A172 (cell line): ENCODE measurements at places on chromosomes 13 and 19. TPM values are rescaled to one million over a fixed set of nuclear protein-coding genes. Genes with fewer than 3 reads are reported as not detected.
A peak's percentile ranks its signal among the peaks of the same experiment; 100 is the strongest.

Gene PSG3
- total RNA-seq = not detected in 2 replicates

Gene HRC
- 0.07 TPM in 1 of 2 replicates, not detected in the other for total RNA-seq

Gene TNNT1
- 467 and 500 TPM in 2 replicates for total RNA-seq

Gene NOP53
- total RNA-seq = 20.2 and 41.3 TPM in 2 replicates

Gene CYP4F8
- total RNA-seq = not detected in 2 replicates

Gene FCGBP
- 0.07 TPM in 1 of 2 replicates, not detected in the other for total RNA-seq

Gene TMEM272
- not detected in 2 replicates for total RNA-seq

Gene SERPINE3
- not detected in 2 replicates for total RNA-seq

Gene PNMA8A
- not detected in 2 replicates for total RNA-seq

Gene RNF17
- total RNA-seq = not detected in 2 replicates

GRCh38 chr19:31233295-31233800, 115.9 kb downstream of the TSHZ3 start:
- DNase-seq = no peak

DNA sequence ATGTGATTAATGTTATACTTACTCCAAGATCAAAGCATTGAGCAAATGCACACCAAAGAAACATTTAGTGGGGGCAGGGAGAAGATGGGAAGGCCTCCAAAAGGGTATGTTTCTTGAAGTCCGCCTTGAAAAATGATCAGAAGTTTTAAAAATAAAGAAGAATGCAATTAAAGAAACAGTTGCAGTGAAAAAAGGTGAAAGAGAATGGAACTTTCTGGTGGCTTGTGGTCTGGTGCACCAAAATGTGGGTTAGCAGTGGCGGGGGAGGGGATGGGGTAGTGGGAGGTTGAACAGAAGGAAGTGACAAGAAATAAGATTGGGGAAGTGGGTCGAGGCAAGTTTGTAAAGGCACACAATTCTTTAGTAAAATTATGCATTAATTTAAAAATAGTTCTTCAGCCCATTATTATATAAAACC, 2.5 kb downstream of the LCP1 start:
- no peak for DNase-seq

GRCh38 chr19:50657712-50658440, 8.6 kb downstream of the C19orf81 start:
- peak; percentile 100 for DNase-seq

DNA sequence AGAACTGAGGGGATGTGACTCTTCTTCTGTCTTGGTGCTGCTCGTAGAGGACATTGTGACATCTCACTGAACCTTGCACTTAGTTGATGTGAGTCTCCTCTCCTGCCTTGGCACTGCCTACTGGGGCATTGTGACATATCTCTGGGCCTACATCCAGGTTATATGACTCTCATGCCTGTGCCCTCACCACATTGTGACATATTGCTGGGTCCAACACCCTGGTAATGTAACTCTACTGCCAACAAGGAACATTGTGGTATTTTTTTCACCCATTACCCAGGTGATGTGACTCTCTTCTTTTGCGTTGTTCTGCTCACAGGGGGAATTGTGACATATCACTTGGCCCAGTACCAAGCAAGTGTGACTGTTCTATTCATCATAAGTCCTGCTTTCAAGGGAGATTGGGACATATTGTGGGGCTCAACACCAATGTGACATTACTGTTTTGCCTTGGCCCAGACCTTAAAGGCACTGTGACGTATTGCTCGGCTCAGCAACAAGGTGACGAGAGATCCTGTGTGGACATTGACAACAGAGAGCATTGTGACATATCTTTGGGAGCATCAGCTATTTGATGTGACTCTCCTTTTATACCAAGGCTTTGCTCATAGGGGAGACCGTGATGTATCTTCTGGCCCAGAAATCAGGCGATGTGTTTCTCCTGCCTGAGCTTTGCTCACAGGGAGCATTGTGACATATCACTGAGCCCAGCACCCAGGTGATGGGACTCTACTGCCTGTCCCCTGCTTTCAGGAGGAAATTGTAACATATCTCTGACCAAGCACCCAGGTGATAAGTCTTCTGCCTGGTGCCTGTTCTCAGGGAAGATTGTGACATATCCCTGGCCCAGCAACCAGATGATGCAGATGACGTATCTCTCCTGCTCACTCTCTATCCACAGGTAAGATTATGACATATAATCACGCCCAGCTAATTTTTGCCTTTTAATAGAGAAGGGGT, 12.2 kb upstream of the ZNF429 start:
- no peak for DNase-seq

DNA sequence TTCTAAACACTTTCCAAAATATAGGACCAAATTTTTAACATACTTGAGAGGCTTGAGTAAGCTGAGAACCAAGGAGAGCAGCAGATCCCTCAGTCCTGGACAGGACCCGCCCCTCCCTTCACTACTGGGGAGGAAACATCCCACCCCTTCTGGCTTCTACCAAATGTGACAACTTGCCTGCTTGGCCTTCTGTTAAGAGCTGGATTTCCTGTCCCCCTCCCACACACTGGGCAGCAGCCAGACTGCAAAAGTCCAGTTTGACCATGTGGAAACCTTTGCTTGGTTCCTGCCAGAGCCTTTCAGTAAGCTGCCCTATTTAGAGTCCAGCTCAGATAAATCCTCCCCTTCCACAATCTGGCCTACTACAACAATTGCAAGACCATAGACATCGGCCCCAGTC, 84.3 kb downstream of the FGF14 start:
- DNase-seq = no peak

GRCh38 chr19:11541238-11541637, 2.6 kb downstream of the CNN1 start:
- DNase-seq = no peak

DNA sequence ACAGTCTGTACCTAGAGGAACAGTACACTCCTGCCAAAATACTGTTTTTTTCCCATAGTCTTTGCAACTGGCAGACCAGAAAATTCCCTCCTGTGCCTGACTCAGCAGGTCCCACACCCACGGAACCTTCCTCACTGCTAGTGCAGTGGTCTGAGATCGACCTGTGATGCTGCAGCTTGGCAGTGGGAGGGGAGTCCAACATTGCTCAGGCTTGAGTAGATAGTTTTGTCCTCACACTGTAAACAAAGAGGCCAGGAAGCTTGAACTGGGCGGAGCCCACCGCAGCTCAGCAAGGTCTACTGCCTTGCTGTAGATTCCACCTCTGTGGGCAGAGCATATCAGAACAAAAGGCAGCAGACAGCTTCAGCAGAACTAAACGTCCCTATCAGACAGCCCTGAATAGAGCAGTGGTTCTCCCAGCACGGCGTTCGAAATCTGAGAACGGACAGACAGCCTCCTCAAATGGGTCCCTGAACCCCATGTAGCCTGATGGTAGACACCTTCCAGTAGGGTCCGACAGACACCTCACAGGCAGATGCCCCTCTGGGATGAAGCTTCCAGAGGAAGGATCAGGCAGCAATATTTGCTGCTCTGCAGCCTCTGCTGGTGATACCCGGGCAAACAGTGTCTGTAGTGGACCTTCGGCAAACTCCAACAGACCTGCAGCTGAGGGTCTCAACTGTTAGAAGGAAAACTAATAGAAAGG, 92.7 kb downstream of the SUCLA2 start:
- DNase-seq = no peak

DNA sequence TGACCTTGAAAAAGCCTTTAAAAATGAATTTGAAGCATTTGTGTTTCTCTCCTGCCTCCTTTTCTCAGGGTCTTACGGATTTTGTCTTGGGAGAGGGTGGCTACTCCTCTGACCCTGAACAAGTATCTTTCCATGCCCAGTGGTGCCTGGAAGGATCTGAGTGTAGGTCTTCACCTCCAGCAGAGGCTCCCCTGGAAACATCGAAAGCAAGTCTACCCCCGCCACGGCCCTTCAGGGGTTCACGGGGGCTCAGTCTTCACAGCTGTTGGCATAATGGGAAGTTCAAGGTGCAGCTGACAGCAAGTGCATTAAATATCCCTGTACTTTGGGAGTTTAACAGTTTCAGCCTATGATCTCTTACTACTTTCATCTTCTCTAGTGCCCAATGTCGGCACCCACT, 42.7 kb upstream of the SLC15A1 start:
- no peak for DNase-seq

GRCh38 chr19:33071887-33072286, 7.2 kb upstream of the RHPN2 start:
- DNase-seq = peak; percentile 50

DNA sequence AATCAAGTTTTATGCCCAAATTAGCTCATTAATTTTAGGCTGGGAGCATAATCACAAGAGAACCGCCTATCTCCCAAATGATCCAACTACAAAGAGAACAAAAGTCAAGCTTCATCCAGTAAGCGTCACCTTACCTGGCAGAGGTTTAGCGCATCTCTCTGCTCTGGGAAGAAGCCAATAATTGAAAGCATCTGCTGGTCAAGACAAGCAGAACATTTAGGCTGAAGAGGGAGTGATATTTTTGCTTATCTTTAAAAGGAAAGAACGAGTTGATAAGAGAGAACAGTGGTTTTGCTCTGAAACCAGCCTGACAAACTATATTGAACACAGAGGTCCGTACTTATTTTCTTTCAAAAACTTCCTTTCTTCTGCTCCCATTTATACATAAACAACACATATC, 242.1 kb downstream of the ENOX1 start:
- no peak for DNase-seq

GRCh38 chr13:52450012-52450792, at the start of gene VPS36:
Gene VPS36 (minus strand): TSS chr13:52450634. CDS start chr13:52450594, 40 bp downstream.
- peak; percentile 85 for DNase-seq

DNA sequence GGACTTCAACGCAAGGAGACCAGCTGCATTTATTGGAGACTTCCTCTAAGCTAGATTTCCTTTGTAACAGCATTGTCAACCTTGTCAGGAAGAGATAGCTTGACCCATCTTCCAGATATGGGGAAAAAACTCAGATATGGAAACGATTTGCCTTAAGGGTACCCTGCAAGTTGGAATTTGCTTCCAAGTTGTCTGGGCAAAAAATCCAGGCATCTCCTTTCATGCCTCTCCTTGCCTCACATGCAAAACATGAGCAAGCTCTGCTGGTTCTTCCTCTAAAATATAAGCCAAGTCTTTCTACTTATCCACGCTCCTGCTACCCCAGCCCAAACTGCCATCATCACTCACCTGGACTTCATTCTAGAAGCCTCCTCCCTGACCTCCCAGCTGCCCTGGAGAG, 6.4 kb upstream of the DNMT1 start:
- no peak for DNase-seq

DNA sequence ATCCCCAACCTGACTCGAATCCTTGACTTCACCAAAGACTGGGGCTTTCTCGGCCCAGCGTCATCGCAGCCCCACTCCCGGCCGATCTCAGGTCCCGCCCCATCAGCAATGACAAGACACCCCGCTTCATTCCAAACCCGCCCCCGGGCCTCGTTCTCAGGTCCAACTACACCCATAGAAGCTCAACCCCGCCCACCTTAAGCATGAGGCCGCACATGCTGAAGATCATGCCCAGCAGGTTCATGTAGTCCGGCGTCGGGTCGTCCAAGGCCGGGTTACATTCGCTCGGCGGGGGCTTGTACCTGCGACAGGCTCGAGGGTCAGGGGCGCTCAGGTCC, 2.3 kb downstream of the WDR83 start:
- DNase-seq = peak; percentile 53

- no peak for DNase-seq
Observed at GRCh38 chr13:23695711-23696464, 125.7 kb downstream of the TNFRSF19 start.

- DNase-seq = peak; percentile 73
Observed at GRCh38 chr19:14475251-14476073, at the start of gene PTGER1. Gene PTGER1 (minus strand): TSS chr19:14475354. CDS start chr19:14474320, 1,034 bp downstream.

GRCh38 chr13:51000571-51001260, 91.1 kb downstream of the RNASEH2B start:
- DNase-seq = no peak

- DNase-seq = no peak
Observed at GRCh38 chr13:110766671-110767430, 53.4 kb downstream of the ING1 start.

- peak; percentile 97 for DNase-seq
Observed at GRCh38 chr19:38303517-38304351, at the start of gene C19orf33. Gene C19orf33 (plus strand): TSS chr19:38304251. CDS start chr19:38304262, 11 bp downstream.

DNA sequence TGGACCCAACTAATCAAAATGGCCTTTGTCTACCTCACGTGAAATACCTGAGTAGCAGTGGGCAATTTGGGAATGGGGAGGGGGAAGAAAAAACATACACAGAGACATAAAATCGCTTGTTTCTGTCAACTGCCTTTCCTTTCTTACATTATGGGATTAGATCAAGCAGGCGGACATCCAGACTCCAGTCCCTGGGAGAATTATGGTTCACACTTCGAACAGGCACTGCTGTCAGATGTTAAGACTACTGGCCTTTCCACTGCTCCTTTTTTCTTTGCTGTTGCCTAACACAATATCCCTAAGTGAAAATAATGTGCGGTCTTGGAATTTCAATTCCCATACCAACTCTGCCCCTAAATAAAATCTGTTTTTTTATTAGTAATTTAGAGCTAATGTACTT, 1719.7 kb upstream of the SLC10A2 start:
- DNase-seq = no peak

- peak; percentile 26 for DNase-seq
Observed at GRCh38 chr13:101065329-101065728, 351.0 kb downstream of the NALCN start.

GRCh38 chr19:771332-771785, 20.4 kb downstream of the MISP start:
- DNase-seq = peak; percentile 58

DNA sequence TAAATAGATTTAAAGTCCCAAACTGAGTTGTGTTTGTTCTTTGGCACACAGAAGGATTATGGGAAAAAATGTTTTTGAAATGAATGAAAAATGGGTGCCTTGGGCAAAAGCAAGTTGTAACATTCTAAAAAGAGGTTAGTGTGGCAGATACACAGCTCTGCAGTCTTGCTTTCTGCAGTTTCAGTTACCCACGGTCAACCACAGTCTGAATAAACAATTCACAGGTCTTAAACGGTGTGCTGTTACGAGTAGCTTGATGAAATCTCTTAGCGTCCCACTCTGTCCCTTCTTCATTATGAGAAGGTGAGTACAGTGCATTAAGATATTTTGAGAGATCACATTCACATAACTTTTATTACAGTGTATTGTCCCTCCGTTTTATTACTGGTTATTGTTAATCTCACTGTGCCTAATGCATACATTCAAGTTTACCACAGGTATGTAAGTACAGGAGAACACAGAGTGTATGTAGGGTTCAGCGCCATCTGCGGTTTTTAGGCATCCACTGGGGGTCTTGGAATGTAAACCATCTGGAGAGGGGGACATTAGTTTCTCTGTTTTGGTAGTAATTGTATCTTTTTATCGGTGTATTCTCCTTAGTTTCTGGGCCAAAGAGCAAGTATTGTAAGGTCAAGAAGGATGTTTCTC, 8.1 kb downstream of the FARP1 start:
- DNase-seq = no peak

DNA sequence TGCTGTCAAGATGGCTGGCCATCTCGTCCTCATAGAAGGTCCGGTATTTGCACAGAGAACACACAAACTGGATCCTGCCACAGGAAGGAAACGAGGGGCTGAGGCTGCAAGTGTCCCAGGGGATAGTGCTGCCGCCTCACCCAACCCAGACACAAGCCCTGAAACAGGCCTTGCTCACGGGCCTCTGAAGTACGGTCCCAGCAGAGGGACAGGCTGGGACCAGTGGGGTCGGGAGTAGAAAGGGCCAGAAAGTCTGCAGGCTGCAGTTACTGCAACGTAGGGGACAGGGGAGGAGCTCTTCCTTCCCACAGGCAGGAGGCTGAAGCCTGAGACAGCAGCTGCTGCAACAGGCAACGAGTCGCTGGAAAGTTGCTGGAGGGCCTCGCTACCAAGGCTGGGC, 18.2 kb upstream of the AKAP8 start:
- DNase-seq = no peak

GRCh38 chr13:99733346-99733745, 232.1 kb downstream of the TM9SF2 start:
- DNase-seq = peak; percentile 28
